ENCODE measurements at places on chromosomes 7 and 10. TPM values are rescaled to one million over a fixed set of nuclear protein-coding genes. Genes with fewer than 3 reads are reported as not detected.

Gene MARVELD1
- polyA plus RNA-seq, result 2.2 TPM

Gene ANKIB1
- polyA plus RNA-seq, result 4.9 TPM

Gene MMD2
- polyA plus RNA-seq, result 0.01 TPM

Gene DIP2C
- polyA plus RNA-seq, result 7.7 TPM

Gene ARHGEF35
- polyA plus RNA-seq, result 0.13 TPM

Gene MEOX2
- 4.0 TPM for polyA plus RNA-seq

Gene NAPEPLD
- 5.5 TPM for polyA plus RNA-seq

Gene CTNNA3
- polyA plus RNA-seq, result 5.2 TPM

Gene MRLN
- polyA plus RNA-seq, result 15.1 TPM

Gene PSAP
- 634 TPM for polyA plus RNA-seq

Gene NKX1-2
- not detected for polyA plus RNA-seq

Gene DGKB
- polyA plus RNA-seq, result 0.04 TPM

Gene ATRNL1
- 0.01 TPM for polyA plus RNA-seq

Gene ATOH7
- polyA plus RNA-seq, result not detected

Gene SLC13A1
- polyA plus RNA-seq, result not detected

Gene NME8
- polyA plus RNA-seq, result not detected

Gene CFTR
- 0.01 TPM for polyA plus RNA-seq

Gene SCD
- polyA plus RNA-seq, result 2.1 TPM

Gene GJD4
- not detected for polyA plus RNA-seq

Gene TWIST1
- polyA plus RNA-seq, result 0.49 TPM

Gene NUTM2D
- 4.0 TPM for polyA plus RNA-seq

Gene LOXL4
- polyA plus RNA-seq, result 7.4 TPM

Gene PRSS37
- polyA plus RNA-seq, result not detected

Gene MBLAC1
- 3.8 TPM for polyA plus RNA-seq
